ENCODE measurements at places on chromosomes 12 and 14. TPM values are rescaled to one million over a fixed set of nuclear protein-coding genes. Genes with fewer than 3 reads are reported as not detected.

Gene NRL
- total RNA-seq = 3.4 TPM

Gene RILPL1
- 0.91 TPM for total RNA-seq

Gene TMEM30B
- total RNA-seq = 0.66 TPM

Gene BCL11B
- total RNA-seq = 68.6 TPM

Gene STAT6
- 189 TPM for total RNA-seq

Gene TRMT61A
- 8.8 TPM for total RNA-seq

Gene KRT75
- not detected for total RNA-seq

Gene MAP1LC3B2
- 1.3 TPM for total RNA-seq

Gene TMPRSS12
- not detected for total RNA-seq

- H3K36me3 ChIP-seq = no peaks in the 10 kb centered on the region
- peaks cover 12% of the 10 kb centered on the region for H3K4me1 ChIP-seq
- no peak overlapping the region for H3K27ac ChIP-seq
- peaks cover 37% of the 10 kb centered on the region for H3K27me3 ChIP-seq
- DNase-seq = no peak
Observed at GRCh38 chr14:89032086-89032649, 207.7 kb downstream of the TTC8 start.

GRCh38 chr14:21525962-21526671 is at the start of gene SALL2:
SALL2 (minus strand) TSS chr14:21526346; CDS start chr14:21526127, 219 bp downstream.
- peak within 1 kb of the TSS; percentile 72 for H3K4me3 ChIP-seq
- peaks cover 17% of the 10 kb centered on the region for H3K4me1 ChIP-seq
- peak within 1 kb of the TSS; percentile 13 for H3K27ac ChIP-seq
- H3K36me3 ChIP-seq = no peaks in the 10 kb centered on the region
- DNase-seq = peak; percentile 70
- peaks cover 7% of the 10 kb centered on the region for H3K27me3 ChIP-seq

DNA sequence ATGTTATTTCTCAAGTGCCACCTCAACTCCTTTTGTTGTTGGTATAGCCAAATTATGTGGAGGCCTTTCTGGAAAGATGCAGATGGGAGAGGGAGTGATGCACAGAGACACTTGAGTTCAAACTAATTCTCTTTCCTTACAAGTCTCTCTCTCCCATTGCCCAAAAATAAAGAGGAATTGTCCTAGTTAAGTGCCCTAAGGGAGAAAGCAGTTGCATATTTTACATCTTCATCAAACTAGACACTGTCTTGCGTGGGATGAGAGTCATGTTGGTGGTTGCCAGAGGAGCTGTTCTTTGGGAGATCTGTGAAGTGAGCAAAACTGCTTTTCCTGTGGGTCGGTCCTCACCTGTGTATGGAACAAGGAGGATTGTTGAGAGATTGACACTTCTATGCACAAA is 72.2 kb downstream of the EP400 start:
- H3K27ac ChIP-seq = no peak overlapping the region
- no peaks in the 10 kb centered on the region for H3K27me3 ChIP-seq
- H3K4me3 ChIP-seq = no peak overlapping the region

DNA sequence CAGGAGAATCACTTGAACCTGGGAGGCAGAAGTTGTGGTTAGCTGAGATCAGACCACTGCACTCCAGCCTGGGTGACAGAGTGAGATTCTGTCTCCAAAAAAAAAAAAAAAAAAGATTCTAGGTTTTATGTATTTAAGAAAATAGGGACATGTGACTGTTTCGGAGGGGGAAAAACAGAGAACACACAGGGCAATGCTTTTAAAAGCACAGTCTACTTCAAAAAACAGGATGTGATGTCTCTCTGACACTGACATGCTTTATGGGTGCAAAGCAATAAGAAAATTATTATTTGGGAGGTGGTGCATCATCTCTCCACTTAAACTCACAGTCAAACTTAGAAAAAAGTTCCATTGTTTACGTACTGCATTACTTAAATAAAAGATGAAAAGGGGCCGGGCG is 28.7 kb downstream of the CLIP1 start:
- peaks cover 2% of the 10 kb centered on the region for H3K36me3 ChIP-seq
- no peak overlapping the region for H3K4me3 ChIP-seq
- no peak overlapping the region for H3K27ac ChIP-seq
- H3K27me3 ChIP-seq = no peaks in the 10 kb centered on the region

- DNase-seq = no peak
- H3K27ac ChIP-seq = no peak overlapping the region
- H3K4me3 ChIP-seq = no peak overlapping the region
- H3K36me3 ChIP-seq = no peaks in the 10 kb centered on the region
Observed at GRCh38 chr12:131275824-131276223, 322.1 kb downstream of the ADGRD1 start.

GRCh38 chr14:87813211-87813610 is 179.8 kb downstream of the GALC start:
- no peak overlapping the region for H3K27ac ChIP-seq
- no peak overlapping the region for H3K4me3 ChIP-seq
- H3K4me1 ChIP-seq = no peaks in the 10 kb centered on the region
- no peaks in the 10 kb centered on the region for H3K36me3 ChIP-seq

DNA sequence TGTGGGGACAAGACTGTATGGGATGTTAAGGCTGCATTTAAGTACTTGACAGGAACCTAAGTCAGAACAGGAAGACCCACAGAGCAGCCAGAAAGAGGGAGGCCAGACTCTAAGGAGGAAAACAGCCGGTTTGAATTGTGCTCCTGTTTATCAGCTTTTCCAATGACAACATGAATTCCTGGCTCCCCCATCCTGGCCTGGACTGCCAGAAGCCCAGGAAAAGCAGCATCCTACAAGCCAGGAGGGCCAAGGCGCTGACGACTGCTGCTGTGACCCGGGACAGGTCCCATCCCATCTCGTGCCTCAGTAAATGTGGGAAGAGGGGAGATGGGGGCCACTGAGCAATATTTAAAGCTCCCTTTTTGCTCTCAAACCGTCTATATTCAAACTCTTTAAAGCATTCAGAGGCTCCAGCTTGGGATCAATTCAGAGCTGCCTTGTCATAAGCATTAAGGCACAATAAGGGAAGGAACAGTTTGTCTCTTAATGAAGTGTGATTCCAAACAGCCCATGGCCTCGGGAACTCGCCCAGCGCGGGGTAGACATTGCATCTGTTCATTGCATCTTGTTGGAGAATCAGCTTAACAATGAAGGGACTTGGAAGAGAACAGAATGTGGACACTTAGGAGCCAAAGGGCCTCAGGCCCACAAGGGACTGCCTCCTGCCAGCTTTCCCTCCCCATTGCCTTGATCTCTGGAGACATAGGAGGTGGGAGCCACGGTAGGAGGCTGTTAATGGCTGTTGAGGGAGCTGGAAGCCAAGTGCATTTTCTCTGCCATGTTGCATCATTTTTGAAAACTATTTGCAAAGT is 49.6 kb downstream of the CMKLR1 start:
- no peak overlapping the region for H3K27ac ChIP-seq
- DNase-seq = no peak
- no peak overlapping the region for H3K4me3 ChIP-seq
- H3K36me3 ChIP-seq = no peaks in the 10 kb centered on the region
- peaks cover 3% of the 10 kb centered on the region for H3K4me1 ChIP-seq

DNA sequence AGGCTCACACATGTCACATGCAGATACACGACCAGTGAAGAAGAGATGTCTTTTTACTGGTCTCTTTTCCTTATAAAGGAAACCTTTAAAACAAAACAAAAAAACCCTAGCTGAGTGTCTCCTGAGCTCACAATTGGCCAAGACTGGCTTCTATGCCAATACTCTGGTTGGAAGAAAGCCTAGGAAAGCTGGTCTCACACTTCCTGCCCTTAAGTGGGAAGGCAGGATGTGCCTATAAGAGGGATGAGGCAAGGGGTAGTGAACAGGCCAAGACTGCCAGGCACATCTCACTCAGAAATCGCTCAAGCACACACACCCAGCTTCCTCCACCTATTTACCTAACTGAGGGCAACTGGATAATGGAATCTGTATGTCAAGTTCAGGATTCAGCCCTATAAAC is 50.0 kb downstream of the SOCS2 start:
- no peak for DNase-seq
- H3K4me3 ChIP-seq = no peak overlapping the region
- H3K36me3 ChIP-seq = no peaks in the 10 kb centered on the region
- no peak overlapping the region for H3K27ac ChIP-seq

DNA sequence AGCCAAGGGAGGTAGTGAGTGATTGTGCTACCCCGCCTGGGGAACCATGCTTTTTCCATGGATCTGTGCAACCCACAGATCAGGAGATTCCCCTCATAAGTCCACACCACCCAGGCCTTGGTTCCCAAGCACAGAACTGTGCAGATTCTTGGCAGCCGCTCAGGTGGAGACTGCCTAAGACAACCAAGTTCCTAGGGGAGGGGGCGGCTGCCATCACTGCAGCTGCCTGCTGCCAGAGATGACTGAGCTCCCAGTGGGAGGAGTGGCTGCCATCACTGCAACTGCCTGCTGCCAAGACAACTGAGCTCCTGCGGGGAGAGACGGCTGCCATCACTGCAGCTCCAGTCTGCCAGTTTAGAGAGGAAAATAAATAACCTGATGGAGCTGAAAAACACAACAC is 138.3 kb upstream of the GARIN2 start:
- H3K27ac ChIP-seq = no peak overlapping the region
- H3K36me3 ChIP-seq = peaks cover 14% of the 10 kb centered on the region
- H3K4me3 ChIP-seq = no peak overlapping the region
- H3K27me3 ChIP-seq = no peaks in the 10 kb centered on the region

DNA sequence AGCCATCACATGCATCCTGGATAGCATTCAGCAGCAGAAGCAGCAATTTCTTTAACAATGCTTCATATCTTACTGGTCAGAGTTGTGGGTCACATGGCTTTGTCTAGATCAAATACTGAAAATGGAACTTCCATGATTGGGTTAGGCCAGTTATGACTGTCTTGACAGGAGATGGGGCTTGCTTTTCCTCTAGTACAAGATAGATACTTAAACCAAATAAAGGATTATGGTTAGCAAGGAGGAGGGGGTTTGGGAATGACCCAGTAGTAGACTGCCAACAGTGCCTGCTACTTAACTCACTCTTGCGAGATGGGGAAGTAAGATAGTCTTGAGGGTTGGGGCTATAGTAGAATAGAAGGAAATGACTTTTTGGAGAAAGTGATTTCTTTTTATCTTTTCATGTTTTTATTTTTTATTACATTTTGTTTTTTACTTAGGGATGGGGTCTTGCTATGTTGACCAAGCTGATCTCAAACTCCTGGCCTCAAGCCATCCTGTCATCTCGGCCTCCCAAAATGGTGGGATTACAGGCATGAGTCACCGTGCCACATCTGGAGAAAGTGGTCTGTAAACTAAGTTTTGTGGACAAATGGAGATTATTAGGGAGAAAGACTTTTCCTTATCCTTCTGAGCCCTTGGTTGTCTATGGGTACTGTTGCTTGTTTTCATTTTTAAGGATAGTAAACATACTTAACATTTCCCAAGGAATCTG is 37.6 kb downstream of the WNK1 start:
- H3K27ac ChIP-seq = peak overlapping the region; percentile 43
- H3K4me3 ChIP-seq = no peak overlapping the region
- no peak for DNase-seq
- peaks cover 59% of the 10 kb centered on the region for H3K4me1 ChIP-seq

DNA sequence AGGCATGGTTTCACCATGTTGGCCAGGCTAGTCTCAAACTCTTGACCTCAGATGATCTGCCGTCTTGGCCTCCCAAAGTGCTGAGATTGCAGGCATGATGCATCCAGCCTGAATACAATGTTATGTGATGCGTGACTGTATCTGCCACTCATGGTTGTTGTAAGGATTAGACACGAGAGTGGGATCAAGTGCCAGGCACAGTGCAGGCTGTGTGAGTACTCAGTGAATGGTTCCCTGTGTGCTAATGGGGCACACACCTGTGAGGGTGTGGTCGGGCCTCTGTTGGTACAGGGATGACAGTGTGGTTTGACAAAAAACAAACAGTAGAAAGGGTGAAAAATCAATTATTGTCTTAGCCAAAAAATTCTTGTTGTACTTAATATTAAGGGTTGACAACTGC is 61.8 kb downstream of the TECPR2 start:
- H3K27me3 ChIP-seq = no peaks in the 10 kb centered on the region
- no peak overlapping the region for H3K4me3 ChIP-seq
- no peaks in the 10 kb centered on the region for H3K4me1 ChIP-seq
- H3K27ac ChIP-seq = no peak overlapping the region
- H3K36me3 ChIP-seq = no peaks in the 10 kb centered on the region

DNA sequence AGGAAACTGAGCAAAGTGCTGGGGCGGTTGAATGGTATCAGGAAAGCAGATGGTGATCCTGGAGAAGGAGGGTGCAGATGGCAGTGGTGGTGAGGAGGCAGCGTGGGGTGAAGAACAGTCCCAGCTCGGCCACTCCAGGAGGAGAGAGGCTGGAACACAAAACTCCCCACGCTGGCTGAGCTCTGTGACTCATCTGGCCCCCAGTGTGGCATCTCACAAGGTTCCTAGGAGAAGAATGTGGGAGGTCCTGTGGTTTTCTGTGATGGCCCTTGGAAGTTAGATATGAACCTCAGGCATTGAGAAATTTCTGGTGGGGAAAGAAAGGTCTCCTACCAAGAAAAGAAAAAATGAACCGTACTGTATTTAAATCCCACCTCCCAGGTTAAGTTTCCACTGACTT is 8.0 kb upstream of the NRXN3 start:
- no peak overlapping the region for H3K27ac ChIP-seq
- DNase-seq = no peak
- H3K36me3 ChIP-seq = no peaks in the 10 kb centered on the region
- H3K4me3 ChIP-seq = no peak overlapping the region

DNA sequence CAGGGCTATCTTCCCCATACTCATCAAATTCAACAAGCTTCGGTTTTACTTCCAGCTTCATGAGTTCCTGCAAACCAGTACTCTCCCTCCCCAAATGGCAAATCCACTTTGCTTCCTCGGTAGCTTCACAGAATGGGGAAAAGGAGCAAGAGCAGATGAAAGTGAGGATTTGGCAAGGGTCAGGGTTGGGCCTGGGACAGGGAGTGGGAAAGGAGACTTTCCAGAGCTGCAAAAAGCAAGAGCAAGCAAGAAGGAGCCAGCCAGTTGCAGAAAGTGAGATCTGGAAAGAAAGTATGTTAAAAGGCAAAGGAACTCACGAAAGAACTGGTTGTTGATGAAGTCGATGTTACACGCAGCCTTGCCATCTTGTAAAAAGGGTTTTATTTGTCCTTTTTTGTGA is 522.8 kb upstream of the TBX3 start:
- H3K4me3 ChIP-seq = no peak overlapping the region
- no peak overlapping the region for H3K27ac ChIP-seq
- no peaks in the 10 kb centered on the region for H3K4me1 ChIP-seq
- no peak for DNase-seq

GRCh38 chr12:23722655-23723054 is 226.8 kb downstream of the SOX5 start:
- no peaks in the 10 kb centered on the region for H3K4me1 ChIP-seq
- DNase-seq = no peak
- no peak overlapping the region for H3K4me3 ChIP-seq
- no peaks in the 10 kb centered on the region for H3K36me3 ChIP-seq
- no peak overlapping the region for H3K27ac ChIP-seq

- H3K27ac ChIP-seq = no peak overlapping the region
- no peak overlapping the region for H3K4me3 ChIP-seq
- no peaks in the 10 kb centered on the region for H3K27me3 ChIP-seq
- H3K4me1 ChIP-seq = no peaks in the 10 kb centered on the region
- no peak for DNase-seq
- no peaks in the 10 kb centered on the region for H3K36me3 ChIP-seq
Observed at GRCh38 chr12:99493197-99493596, 154.4 kb upstream of the GARIN6 start.

GRCh38 chr12:106179086-106179485 is 40.3 kb upstream of the NUAK1 start:
- DNase-seq = no peak
- no peaks in the 10 kb centered on the region for H3K36me3 ChIP-seq
- H3K27me3 ChIP-seq = peaks cover 2% of the 10 kb centered on the region
- no peaks in the 10 kb centered on the region for H3K4me1 ChIP-seq
- no peak overlapping the region for H3K27ac ChIP-seq
